ENCODE measurements at places on chromosomes 5 and 9. TPM values are rescaled to one million over a fixed set of nuclear protein-coding genes. Genes with fewer than 3 reads are reported as not detected.

GRCh38 chr5:72179028-72179815, 71.9 kb downstream of the MAP1B start:
- DNase-seq, result peak; percentile 86
- H3K27ac ChIP-seq, result peak overlapping the region; percentile 66
- H3K36me3 ChIP-seq, result no peaks in the 10 kb centered on the region
- H3K27me3 ChIP-seq, result no peaks in the 10 kb centered on the region
- H3K4me1 ChIP-seq, result peaks cover 24% of the 10 kb centered on the region

- no peaks in the 10 kb centered on the region for H3K36me3 ChIP-seq
- H3K4me3 ChIP-seq, result no peak overlapping the region
- H3K27ac ChIP-seq, result no peak overlapping the region
- peaks cover 18% of the 10 kb centered on the region for H3K4me1 ChIP-seq
- DNase-seq, result no peak
Observed at GRCh38 chr5:38134810-38135209, 123.5 kb upstream of the EGFLAM start.

Gene PHYHD1
- total RNA-seq, result 18.7 TPM

GRCh38 chr5:7878381-7878873, 9.5 kb downstream of the MTRR start:
- peaks cover 13% of the 10 kb centered on the region for H3K36me3 ChIP-seq
- no peak overlapping the region for H3K27ac ChIP-seq
- H3K27me3 ChIP-seq, result no peaks in the 10 kb centered on the region
- H3K4me3 ChIP-seq, result no peak overlapping the region
- DNase-seq, result no peak
- no peaks in the 10 kb centered on the region for H3K4me1 ChIP-seq

DNA sequence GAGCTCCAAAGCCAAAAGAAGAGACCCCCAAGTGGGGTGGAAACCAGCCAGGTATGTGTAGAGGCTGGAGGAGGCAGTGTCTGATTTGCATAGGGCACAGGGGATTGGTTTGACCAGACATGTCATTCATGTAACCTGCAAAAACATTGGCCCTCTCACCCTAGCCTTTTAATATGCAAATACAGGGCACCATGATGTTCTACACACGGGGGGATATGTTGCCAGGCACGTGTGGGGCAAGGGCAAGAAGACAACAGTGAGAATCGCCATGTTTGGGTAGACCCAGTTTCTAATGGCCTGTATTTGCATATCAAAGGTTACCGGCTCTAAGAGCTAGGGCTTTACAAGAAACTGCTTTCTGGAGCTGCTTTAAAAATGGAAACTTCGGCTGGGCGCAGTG, 208.9 kb downstream of the GOLPH3 start:
- no peaks in the 10 kb centered on the region for H3K36me3 ChIP-seq
- no peaks in the 10 kb centered on the region for H3K27me3 ChIP-seq
- DNase-seq, result no peak
- H3K4me3 ChIP-seq, result no peak overlapping the region
- no peak overlapping the region for H3K27ac ChIP-seq

GRCh38 chr5:88676637-88677375, 206.2 kb downstream of the MEF2C start:
- H3K27me3 ChIP-seq, result peaks cover 100% of the 10 kb centered on the region
- no peak for DNase-seq
- no peak overlapping the region for H3K27ac ChIP-seq
- no peak overlapping the region for H3K4me3 ChIP-seq
- H3K4me1 ChIP-seq, result peaks cover 31% of the 10 kb centered on the region

All from sigmoid colon (tissue), 7 donors.